HS-5 (cell line): ENCODE measurements at places on chromosomes 1 and 21.
A peak's percentile ranks its signal among the peaks of the same experiment; 100 is the strongest.

DNA sequence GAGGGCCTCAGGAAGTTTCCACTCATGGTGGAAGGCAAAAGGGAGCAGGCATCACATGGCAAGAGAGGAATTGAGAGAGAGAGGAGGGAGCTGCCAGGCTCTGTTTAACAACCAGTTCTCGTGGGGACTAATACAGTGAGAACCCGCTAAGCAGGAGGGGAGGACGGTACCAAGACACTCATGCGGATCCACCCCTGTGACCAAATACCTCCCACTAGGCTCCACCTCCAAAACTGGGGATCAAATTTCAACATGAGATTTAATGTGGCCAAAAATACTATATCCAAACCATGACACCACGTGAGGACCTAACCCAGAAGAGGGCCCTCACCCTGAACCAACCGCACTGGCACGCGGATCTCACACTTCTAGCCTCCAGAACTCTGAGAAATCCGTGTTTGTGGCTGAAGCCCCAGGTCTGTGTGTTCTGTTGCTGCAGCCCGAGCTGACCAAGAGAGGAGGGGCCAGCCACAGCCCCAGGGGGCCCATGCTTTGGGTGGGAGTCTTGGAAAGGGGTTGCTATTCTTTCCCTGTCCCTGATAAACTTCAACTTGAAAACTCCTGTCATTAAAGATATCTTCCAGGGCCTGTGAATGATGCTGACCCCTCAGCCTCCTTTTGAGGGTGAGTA, 32.0 kb downstream of the TRIM67 start:
- no peak for DNase-seq

DNA sequence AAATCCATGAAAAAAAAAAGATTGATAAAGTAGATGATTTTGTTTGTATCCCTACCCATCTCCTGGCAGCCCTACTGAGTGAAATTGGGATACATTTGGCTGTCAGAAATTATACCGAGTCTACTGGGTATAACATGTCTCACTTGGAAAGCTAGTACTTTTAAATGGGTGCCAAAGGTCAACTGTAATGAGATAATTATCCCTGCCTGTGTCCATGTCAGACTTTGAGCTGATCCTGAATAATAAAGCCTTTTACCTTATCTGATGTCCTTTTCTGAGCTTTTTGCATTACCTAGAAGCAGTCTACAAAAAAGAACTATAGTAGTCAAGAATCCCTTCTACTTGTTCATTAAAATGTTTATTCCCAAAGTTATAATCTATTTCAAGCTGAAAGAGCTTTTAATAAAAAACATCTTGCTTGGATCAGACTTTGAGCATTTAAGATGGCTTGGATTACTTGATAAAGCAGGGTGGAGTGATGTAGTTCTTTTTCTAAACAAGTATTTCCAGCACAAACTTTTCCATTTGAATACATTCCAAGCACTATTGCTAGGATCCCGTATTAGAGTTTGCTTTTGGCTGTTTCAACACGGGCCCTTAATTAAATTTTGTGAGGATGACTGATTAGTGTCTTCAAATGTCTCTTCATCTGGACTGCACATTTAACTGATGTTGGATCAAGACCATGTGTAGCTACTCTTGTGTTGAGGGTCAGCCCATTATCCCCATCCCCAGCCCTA, 69.2 kb downstream of the DTL start:
- DNase-seq: no peak

DNA sequence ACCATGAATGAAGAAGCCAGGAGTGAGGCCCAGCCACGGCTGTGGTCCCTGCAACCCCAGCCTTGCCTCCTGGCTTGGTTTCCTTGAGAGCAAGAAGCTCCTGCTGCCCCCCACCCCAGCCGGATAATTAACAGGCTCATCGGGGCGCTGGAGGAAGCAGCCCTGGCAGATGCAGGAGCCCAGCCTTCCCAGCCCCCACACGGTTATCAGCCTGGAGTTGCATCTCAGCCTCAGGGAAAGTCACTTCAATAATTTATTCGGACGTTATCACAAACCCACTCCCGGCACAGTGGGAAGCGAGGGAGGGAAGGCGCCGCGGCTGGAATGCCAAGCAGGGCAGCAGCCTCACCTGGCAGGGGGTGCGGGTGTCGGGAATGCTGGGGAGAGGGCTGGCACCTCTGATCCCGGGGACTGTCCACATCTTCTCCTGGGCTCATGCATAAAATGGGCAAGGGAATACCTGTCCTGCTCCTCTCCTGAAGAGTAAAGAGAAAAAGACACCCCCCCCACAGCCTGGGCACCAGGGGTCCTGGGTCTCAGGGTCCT, 43.3 kb upstream of the LRP8 start:
- DNase-seq: no peak

- DNase-seq: peak; percentile 92
These were observed 160.9 kb upstream of the UBE2U start for GRCh38 chr1:64042331-64043100.

- no peak for DNase-seq
These were observed 452.7 kb downstream of the NUF2 start for GRCh38 chr1:163774401-163774945.

- no peak for DNase-seq
These were observed 272.5 kb downstream of the RRAGC start for GRCh38 chr1:38586993-38587646.

DNA sequence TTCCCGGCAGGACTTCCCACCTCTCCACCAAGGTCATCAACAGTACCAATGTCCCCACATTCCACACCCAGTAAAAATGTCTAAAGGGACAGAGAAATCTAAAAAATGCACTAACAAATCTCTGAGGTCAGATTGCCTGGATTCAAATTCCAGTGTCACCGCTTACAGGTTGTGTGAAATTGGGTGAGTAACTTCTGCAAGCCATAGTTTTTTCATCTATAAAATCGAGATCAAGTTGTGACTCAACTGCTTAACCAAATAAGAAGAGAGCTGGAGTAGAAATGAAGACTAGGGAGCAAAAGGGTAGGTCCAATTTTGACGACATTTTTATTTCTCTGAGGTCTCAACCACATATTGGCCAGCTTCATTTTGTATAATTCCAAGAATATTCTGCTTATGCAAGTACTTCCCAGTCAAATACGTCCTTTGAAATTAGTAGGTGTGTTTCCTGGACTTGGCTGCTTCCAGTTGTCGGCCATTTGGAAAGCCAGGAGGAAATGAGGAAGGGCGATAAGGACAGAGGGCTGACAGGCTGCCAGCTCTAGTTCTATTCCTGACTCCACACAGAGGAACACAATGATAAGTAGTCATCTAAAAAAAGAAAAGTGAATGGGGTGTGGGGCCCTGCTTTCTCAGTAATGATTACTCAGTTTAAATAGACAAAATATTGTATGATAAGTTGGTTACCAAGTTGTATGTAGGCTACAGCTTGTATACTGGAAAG, 57.7 kb upstream of the ZC3H11B start:
- DNase-seq: no peak

- DNase-seq: no peak
These were observed 73.7 kb downstream of the SLC16A1 start for GRCh38 chr1:112882271-112882744.

- no peak for DNase-seq
These were observed 29.3 kb downstream of the ZBTB8B start for GRCh38 chr1:32494196-32494595.

DNA sequence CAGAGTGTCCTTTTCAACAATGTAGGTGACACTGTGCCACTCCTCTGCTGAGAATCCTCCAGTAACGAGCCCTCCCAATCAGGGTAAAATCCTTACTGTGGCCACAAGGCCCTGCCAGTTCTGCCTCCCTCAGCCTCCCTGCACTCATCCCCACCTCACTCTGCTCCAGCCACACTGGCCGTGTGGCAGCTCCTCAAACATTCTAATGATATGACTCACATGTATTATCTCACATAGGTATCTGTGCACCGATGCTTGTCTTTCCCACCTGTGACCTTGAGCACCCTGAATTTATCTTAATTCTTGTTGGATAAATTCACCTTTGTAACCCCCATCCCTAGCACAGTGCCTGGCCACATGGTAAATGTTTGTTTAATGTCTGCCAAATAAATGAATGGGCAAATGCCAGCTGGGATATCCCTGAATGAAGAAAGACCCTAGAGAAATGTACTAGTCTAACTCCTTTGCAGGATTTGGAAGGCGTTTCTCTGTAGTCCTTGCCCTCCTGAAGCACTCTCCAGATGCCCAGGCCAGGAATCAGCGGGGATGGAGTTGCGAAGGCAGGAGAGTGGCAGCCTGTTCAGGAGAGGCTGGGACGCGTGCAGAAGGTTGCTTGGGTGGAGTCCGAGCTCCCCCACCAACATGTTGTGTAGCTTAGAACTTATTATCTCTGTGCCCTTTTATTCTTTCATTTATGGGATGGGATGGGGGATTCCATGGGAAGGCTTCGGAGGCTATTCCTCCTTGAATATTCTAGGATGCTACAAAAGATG, 106.0 kb downstream of the TMEM53 start:
- no peak for DNase-seq

GRCh38 chr1:114517348-114517747, 6.3 kb upstream of the TRIM33 start:
- DNase-seq: peak; percentile 28

DNA sequence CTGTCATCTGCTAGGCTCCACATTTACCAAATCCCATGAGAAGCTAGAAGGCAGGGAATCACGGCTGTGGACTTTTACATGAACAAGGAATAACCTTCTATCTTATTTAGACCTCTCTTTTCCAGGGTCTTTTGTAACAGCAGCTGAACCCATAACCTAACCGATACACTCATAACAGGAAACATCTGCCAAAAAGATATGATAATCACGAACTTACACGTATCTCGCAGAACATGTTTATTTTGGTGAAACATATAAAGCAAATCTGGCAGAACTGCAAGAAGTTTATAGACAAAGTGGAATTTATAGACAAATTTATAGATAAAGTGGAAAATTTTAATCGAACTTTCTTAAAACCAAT, 20.4 kb downstream of the TINAGL1 start:
- no peak for DNase-seq

- DNase-seq: no peak
These were observed 36.0 kb downstream of the GPR3 start for GRCh38 chr1:27428316-27429028.

DNA sequence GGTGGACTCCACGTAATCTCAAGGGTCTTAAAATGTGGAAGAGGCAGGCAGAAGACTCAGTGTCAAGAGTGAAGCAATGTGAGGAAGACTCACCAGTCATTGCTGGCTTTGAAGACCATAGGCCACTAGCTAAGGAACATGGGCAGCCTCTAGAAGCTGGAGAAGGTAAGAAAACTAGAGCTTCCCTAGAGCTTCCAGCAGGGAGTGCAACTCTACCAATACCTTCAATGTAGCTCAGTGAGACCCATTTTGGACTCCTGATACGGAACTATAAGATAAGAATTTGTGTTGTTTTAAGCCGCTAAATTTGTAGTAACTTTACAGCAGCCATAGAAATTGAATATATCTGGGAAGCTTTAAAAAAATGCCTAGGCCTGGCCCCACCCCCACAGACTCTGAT, 18.9 kb downstream of the METTL13 start:
- DNase-seq: no peak

GRCh38 chr21:46605767-46606426, 1.0 kb upstream of the S100B start:
- DNase-seq: no peak

- peak; percentile 51 for DNase-seq
These were observed 6.5 kb downstream of the WARS2 start for GRCh38 chr1:119133987-119134386.

DNA sequence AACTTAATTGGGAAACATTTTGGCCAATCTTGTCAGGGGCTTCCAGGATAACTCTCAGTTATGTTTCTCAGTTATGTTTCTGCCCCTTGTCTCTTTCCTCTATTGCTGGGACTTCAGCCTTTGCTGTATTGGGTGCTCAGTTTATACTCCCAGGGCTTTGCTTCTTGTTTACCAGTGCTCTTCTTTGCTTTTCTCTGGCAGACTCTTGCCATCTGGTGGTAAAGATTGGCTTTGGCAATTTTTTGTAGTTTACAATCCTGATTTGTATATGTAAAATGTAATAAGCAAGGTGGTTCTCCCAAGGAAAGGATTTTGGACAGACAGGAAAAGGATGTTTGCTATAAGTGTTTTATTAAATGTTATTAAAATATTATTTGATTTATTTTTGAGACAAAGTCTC, 37.9 kb downstream of the FABP3 start:
- DNase-seq: peak; percentile 14

- DNase-seq: no peak
These were observed 41.3 kb downstream of the TBX19 start for GRCh38 chr1:168321945-168322344.

DNA sequence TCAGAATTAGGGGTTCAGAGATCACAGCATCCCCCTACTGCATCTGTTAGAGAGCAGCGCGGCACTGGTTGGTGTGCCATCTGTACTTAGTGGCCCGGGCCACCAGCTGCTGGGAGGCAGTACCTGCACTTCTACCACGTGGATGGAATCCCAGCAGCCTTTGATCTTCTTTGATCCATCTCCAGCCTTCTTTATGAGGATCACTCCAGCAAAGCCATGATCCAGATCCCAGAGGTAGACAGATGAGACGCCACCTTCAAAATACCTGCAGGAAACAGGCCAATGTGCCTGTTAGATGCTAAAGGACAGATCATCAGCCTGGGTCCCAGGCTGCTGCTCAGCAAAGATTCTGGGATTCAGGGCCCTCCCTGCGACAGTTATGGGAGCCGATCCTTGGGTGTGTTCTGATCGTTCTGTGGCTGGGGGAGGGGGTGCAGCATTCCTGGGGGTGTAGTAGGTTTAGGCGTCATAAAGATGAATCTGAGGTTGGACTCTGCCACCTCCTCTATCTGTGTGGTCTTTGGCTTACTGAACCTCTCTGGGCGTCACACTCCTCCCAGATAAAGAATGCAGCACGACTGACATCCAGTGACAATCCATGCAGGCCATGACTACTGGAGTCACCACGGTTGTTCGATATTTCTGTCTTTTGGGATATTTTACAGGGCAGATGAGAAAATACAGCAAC, 45.3 kb downstream of the SLC66A1 start:
- no peak for DNase-seq
